Stimulated activated CD8-positive, alpha-beta memory T cell treated with anti-CD3 and anti-CD28 coated beads, Interleukin-4, amount 100 ng/mL, for 1 hour (primary cell): ENCODE measurements at places on chromosomes 5 and 9.

GRCh38 chr5:14415024-14415697 is 166.4 kb upstream of the OTULINL start:
- DNase-seq, result no peak

DNA sequence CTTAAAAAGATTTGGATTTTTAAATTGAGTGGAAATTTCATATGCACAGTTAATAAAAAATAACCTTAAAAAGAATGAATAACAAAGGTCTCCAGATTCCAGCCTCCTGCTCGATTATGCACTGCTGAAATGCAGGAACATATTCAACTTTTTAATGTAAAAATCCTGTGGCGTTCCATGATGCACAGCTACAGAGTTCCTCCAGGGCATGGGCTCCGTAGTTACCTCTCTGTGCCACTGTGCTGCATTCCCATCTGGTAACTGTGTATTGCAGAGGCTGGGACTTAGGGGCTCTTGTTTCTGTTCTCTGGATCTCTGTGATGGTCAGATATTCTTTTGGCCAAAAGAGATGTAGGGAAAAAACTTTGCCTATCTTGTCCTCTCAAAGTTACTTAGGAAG is 31.5 kb upstream of the EQTN start:
- DNase-seq, result no peak

DNA sequence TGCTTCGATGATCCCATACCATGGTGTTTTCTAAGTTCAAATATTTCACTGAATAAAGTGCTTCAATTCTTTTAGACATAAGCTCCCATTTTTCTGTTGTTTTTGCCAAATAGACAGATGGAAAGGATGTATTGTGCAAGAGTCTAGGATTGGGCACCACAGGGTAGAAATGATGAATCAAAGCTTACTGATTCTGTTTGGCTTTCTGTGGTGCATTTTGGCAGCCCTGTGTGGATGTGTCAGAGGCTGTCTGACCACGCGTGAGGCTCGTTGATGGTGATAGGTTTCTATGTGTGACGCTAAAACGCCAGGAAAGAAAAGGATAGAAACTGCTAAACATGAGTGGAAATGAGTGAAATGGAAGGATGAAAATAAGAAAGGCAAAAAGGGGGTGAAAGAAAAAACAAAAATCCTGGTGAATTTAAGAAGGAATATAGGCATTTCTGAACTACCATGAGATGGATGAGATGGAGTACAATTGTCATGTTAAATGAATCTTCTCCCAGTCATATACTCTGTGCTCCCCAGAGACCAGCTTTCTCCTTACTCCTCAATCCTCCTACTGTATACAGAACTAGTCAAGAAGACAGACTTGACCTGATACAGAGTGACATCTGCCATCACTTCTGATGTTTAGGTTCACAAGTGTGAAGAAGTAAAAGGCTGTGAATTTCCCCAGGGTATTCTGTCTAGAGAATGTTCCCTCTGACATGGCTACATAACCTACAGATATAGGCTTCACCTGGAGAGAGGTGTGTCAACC is 54.4 kb downstream of the ANKH start:
- DNase-seq, result no peak

DNA sequence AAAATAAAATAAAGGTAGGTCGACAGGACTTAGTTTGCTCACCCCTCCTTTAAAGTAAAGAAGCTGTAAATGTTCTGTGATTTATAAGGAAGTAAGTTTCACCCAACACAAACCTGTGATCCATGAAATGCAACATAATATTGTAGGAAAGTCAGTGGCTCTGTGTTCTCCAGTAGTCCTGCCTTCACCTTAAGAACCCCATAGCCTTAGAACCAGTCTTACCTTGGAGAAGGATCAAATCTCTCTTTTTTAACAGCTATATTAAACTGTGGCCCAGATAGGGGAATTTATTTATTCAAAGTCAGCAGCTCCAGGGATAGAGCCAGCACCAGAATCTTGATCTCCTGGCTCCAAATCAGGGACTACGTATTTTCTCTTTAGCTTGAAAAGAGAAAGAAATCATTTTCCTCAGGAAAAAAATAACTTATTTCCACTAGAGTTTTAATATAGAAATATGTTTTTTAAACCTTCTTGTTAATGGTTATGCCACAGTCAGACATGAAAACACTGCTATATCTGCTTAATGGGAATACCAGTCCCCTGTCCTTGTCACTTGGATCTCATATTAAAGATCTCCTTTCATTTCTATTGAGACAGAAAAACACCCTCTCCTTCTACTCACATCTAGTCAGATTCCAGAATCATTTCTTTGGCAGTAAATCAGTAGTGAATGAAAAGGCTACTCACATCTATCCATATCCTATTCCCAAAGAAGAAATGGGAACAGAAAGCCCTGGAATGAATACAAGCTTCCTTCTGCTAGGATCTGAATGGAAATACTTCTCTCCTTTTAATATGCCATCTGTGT is 269.2 kb upstream of the TNC start:
- DNase-seq, result no peak

DNA sequence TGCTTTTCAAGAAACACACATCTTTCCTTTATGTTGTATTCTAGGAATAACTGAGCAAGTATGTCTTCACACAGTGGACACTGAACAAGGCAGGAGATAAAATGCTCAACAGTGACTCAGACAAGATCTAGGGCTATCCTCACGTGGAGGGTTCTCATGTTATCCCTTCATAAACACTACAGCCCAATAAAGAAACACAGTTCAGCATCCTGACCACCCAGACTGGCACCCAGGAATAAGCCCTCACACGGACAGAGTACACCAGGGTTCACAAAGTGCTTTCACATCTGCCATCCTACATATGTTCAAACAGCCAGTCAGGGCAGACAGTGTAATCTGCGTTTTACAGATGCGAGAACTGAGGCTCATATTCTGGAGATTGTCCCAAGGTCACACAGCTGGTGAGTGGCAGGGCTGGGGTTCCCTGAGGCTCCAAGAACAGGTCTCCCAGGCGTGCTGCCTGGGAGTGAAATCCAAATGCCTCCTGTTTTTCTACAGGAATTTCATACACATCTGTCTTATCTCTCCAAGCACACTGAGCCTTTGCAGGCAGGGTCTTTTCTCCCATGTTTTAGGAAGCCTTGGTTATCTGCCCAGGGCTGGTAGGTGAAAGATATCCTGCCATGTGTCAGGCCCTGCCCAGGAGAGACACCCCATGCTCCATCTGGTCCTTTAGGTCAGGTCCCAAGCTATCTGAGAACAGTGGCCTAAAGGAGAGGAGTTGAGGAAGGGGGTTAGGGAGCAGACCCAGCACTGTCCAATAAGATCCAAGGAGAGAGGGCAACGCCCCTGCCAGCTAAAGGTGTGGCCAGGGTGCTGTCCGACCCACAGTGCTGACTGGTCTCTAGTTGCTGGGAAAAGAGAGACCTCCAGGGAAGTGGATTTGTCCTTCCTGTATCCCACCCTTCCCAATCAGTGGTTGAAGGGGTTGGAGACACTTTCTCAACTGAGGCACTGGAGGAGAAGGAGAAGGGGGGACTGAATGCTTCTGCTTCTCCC is 47.9 kb upstream of the XPA start:
- no peak for DNase-seq
